Neural crest cell (in vitro differentiated cells): ENCODE measurements at places on chromosomes 4 and X. TPM values are rescaled to one million over a fixed set of nuclear protein-coding genes. Genes with fewer than 3 reads are reported as not detected.

DNA sequence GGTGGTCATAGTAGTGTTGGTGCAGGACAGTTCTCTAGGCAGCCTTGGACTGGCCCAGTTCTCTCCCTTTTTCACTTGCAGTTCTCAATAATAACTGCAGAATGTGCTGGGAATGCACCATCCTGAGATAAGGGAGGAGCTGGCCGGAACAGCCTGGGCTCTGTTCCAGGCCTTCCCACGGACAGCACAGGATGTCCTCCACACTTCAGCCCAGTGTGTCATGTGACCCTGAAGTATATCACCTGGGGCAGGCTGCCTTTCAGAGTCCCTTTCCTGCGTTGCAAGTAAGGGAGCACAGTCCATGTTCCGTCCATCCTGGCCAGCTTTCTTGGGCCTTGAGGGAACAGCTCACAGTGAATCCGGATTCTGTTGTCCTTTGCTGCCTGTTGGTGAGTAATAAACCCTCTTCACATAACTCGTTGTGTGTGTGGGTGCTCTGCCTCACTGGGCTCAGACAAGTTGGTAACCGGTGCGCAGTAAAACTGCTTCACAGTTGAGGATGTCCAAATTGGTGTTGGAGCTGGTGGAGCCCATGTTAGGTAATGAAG, 32.3 kb upstream of the BBS12 start:
- DNase-seq, result no peak

DNA sequence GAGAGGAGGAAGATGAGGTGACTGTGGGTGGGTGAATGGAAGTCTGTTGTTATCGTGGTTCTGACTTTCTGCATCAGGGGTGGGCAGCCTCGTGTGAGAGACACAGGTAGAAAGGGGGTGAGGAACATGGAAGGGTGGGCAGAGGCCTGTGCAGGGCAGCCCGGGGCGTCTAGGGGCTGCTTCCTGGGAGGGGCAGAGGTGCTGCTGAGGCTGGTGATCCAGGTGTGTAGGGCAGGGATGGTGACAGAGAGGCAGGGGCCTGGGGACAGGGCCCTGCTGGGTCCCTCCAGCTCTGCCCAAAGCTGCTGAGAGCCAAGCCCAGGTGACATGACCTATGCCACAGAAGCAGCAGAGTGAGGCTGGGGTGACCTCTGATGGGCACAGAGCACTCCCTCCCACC, 89.7 kb upstream of the C4orf50 start:
- DNase-seq, result no peak

- no peak for DNase-seq
These were observed 18.9 kb downstream of the TAPT1 start for GRCh38 chr4:16207409-16207808.

Gene FGFR3
- total RNA-seq, result 42.5 and 48.1 TPM in 2 replicates

DNA sequence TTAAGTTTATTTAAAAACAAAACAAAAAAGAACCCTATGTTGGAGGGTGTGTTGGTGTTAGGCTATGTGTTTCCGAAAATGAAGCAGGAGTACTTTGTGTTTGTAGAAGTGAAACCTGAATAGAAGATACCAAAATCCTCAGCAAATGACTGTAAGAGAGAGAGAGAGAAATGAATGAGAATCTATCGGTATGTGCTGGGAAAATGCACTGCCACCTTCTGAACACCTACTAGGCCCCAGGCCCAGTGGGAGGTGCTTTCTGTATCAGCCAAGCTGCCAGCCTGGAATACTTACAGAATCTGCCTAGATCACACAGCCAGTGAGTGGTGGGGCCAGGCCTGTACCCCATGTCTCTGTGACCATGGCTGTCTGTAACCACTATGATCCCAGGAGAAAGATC, 14.9 kb upstream of the PIM2 start:
- DNase-seq, result no peak

Gene F8A1
- total RNA-seq, result 12.7 and 13.0 TPM in 2 replicates

- no peak for DNase-seq
These were observed 34.2 kb upstream of the ATRX start for GRCh38 chrX:77820091-77820727.

DNA sequence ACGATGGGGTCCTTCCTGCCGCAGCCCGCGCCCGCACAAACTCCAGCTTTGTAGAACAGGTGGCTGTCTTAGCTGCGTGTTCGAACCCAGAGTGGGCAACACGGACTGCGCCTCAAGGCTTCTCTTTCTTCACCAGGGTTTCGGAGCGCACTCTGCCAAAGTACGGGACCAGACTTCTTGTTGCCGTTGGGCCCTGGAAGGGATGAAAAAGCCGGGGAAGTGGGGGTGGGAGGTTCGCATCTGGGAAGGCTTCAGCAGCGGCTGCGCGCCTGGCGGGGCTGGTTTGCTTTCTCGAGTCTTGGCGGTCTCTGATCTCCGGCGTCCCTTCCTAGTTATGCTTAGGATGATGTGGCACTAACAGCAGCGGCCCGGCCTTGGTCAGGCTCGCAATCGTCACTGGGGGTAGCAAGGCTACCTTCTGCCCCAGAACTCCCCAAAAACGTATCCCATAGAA, 673 bp downstream of the PARM1 start:
- no peak for DNase-seq

Gene TNIP2
- total RNA-seq, result 25.1 and 26.2 TPM in 2 replicates

Gene MGARP
- 0.45 and 0.65 TPM in 2 replicates for total RNA-seq
